ENCODE measurements at places on chromosomes 2 and 18. TPM values are rescaled to one million over a fixed set of nuclear protein-coding genes. Genes with fewer than 3 reads are reported as not detected.

The PMAIP1 gene
- 10.1 TPM for total RNA-seq

DNA sequence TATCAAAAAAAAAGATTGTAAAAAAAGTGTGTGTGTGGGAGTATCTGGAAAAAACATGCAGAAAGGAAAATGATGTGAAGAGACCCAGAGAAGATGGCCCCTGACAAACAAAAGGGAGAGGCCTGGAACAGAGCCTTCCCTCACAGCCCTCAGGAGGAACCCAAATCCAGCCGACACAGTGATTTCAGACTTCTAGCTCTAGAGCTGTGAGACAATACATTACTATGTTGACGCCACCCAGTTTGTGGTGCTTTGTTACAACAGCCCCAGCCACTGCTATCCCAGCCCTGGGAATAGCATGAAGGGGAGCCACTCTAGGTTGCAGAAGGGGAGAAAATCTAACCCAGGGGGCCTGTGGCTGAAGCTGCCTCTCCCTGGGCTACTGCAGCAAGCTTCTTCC lies 59.0 kb upstream of the ZBTB7C start:
- ATAC-seq = no peak

GRCh38 chr2:103942199-103942598 lies 911.7 kb upstream of the POU3F3 start:
- ATAC-seq = no peak

GRCh38 chr2:235555371-235555770 lies 61.5 kb downstream of the AGAP1 start:
- ATAC-seq = no peak

DNA sequence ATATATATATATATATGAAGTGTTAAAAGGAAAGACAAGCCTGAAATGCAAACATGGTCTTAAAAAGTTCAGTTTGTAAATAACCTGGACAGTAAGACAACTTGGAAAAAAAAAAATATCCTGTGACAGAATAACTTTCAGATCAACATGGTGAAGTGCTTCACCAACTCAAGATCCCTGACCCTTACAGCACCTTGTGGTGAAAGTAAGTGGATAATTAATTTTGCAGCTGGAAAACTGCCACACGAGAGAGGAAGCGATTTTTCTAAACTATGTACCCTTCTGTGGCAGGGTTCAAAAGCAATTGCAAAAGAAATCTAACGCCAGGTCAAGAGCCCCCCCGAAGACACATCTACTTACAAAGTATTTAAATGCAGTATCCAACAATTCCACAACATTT lies 95.8 kb downstream of the PAX3 start:
- no peak for ATAC-seq

DNA sequence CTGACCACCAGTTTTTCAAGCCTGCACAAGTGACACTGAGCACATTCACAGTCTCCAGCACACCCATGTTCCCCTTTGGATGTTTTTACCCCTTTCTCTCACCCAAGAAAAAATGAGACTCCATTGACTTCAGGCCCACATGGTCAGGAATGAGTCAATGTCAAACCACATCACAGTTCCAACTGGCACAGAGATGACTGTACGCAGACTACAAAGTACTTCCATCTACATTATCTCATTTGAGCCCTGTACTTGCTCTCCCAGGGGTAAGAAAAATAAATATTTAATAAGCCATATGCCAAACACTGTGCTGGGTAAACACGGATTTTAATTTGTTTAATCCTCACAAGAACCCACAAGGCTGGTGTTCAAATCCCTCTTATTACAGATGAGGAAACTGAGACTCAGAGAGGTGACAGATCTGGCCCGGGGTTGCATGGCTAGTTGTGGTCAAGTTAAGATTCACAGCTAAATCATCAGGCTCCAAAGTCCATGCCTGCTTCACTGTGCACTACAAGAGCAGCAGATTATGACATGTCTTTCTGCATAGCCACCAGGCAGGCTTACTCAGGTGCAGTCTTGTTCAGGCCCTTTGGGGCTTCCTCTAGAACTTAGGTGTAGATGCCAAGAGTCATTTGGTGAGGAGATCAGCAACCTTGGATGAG lies 106.1 kb downstream of the TXNL1 start:
- ATAC-seq = no peak

All from motor neuron (in vitro differentiated cells).